ENCODE measurements at places on chromosomes 1 and 21. TPM values are rescaled to one million over a fixed set of nuclear protein-coding genes. Genes with fewer than 3 reads are reported as not detected.

The MAP3K21 gene
- 0.08 TPM for total RNA-seq

The TNNI3K gene
- total RNA-seq, result 0.94 TPM

The VWA5B1 gene
- not detected for total RNA-seq

The ZNF672 gene
- 9.7 TPM for total RNA-seq

The ACTN2 gene
- total RNA-seq, result 0.12 TPM

The HRNR gene
- total RNA-seq, result not detected

The SLAMF8 gene
- total RNA-seq, result not detected

The ACKR1 gene
- total RNA-seq, result not detected

The TRIM67 gene
- total RNA-seq, result not detected

The BROX gene
- total RNA-seq, result 15.7 TPM

The LHX4 gene
- under 0.01 TPM for total RNA-seq

All from smooth muscle cell of the coronary artery (primary cell).